ENCODE measurements at places on chromosomes 4 and X.
A peak's percentile ranks its signal among the peaks of the same experiment; 100 is the strongest.

DNA sequence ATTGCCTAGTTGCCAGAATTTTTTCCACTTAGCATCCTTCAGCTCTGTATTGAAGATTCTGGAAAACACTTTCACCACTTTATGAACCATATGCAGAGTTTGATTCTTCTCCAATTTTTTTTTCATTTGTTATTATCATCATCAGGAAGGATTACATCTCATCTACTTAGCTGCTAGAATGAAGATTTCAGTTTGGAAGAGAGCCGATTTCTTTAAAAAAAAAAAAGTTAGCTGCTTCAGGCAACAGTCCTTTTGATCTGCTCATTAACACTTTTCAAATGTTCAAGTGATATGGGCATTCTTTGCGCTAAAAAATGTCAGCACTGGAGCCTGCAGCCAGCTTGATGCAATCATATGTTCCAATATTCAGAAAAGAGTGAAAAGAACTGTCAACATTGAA lies 76.2 kb downstream of the ANTXR2 start:
- no peak for DNase-seq

DNA sequence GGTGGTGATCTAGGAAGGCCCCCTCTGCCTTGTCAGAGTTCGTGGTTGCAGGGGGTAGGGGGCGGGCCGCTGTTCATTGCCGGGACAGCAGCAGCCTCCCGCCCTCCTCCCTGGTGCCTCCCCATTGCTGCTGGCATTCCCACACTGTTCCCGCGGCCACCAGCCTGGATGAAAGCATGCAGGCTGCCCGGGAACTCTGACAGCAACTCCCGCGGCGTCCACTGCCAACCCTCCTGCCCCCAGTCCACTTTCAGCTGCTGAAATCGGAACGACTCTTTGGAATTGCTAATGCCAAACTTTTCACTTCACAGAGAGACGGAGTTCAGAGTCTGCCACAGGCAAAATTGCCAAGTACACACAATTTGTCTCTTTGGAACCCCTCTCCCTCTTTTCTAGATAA lies 121.9 kb downstream of the BEND2 start:
- DNase-seq = no peak

DNA sequence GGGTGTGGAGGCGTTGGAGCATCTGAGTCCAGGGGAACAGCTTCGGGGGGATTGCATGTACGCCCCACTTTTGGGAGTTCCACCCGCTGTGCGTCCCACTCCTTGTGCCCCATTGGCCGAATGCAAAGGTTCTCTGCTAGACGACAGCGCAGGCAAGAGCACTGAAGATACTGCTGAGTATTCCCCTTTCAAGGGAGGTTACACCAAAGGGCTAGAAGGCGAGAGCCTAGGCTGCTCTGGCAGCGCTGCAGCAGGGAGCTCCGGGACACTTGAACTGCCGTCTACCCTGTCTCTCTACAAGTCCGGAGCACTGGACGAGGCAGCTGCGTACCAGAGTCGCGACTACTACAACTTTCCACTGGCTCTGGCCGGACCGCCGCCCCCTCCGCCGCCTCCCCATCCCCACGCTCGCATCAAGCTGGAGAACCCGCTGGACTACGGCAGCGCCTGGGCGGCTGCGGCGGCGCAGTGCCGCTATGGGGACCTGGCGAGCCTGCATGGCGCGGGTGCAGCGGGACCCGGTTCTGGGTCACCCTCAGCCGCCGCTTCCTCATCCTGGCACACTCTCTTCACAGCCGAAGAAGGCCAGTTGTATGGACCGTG lies 2.2 kb downstream of the AR start:
- no peak for DNase-seq

DNA sequence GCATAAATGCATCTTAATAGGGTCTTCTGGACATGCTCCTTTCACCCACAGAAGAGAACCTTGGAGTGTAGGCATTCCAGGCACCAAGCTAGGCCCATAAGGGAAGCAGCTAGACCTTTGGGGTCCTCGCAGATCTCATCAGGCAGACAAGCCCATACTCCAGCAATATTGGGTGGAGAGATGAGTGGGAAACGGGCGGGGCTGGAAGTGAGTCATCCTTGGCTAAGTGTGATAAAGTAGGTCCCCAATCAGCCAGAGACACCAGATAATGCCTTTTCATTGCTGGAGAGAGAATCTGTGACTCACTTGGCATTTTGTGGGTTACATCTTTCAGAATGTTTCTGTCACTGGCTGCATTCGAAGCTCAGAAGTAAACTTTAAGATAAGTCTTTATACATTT lies 133.3 kb upstream of the MBNL3 start:
- no peak for DNase-seq

GRCh38 chr4:182642831-182643230 lies 274.4 kb downstream of the DCTD start:
- no peak for DNase-seq

GRCh38 chr4:158259955-158260575 lies 49.8 kb downstream of the TMEM144 start:
- no peak for DNase-seq

DNA sequence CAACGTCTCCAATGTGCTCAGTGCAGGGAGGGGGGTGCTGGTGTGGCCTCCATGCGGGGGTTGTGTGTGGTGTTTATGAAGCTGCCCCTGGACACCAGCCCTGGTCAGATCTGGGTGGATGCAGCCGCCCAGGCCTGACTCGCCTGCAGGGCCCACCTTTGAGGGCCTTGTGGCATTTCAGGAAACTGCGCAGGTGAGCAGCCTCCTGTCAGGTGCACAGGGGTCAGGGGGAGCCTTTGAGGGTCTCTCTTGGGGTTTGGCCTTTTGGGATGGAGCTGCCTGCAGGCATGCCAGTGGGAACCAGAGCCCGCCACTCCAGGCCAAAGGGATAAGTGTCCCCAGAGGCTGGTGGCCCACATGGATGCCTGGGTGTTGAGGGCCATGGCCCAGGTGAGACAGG lies 45.4 kb downstream of the ADRA2C start:
- DNase-seq = no peak

DNA sequence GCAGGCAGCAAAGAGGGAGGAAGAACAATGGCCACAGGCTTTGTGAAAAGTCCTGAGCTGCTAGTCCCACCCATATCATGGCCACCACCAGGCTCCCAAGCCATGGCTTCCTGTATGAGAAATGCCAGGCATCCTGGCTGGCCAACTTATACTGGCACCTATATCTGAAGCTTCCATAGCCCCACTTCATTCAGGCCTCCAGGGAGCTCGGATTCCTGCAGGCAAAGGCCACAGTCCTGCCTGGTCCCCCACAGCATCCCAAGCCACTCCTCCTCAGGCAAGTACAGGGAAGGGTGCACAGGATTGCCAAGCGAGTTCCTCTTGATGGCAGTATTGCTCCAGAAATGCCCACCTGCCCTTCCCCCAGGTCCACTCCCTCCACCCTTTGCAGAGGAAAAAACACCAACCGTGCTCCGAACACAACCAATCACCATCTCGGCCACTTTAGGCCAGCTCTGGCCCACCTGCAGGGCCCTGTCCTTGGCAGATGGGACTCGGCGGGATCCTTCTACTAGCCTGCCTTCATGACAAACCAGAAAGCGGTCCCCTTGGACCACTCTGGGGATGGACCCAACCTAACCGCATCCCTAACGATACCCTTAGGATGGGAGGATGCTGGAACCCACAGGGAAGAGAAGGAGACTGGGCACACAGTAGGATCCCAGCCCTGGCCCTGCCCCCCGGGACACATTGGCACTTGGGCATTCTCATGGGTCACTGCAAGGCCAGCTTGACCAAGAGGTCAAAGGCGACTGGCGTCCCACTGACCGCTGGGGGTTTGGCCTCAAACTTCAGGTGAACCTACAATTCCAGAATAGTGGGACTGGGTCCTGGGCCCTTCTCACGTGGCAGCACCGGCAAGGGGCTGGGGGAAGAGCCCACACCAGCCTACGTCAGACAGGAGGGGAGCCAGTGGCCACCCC lies 220.4 kb upstream of the AGTR2 start:
- DNase-seq = no peak

- no peak for DNase-seq
These were observed 95.5 kb downstream of the SOWAHB start for GRCh38 chr4:76802236-76803021.

DNA sequence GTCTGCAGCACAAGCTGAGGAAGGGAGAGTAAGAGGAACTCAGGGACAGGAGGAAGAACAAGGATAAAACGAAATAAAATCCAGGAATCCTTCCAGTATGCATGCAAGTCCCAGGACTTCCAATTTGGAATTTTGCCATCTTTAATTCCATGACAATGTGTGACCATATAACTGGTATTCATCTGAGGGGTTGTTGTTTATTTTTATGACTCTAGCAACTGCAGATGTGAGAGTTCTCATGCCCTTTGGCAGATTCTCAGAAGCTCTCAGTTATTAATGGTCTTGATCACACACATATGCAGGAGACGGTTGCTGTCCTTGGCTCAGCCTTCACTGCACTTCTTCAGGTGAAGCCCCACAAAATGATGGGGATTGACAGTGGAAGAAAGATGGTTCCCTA lies 148.2 kb downstream of the SMIM20 start:
- DNase-seq = no peak

DNA sequence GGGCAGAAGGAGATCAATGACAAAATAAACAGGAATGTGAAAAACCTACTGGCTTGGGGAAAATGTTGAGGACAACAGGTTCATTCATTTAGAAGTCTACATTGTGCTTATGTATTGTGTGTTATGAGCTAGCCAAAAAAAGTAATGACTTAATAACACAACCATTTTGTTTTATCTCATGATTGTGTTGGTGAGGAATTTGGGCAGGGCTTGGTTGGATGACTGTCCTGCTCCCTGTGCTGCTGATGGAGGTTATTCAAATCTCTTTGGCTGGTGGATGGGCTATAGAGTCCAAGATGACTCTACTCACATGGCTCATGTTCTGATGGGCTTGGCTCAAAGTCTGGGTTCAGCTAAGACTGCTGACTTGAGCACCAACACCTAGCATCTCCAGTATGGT lies 116.3 kb downstream of the HS3ST1 start:
- no peak for DNase-seq

GRCh38 chrX:80876877-80877276 lies 67.2 kb upstream of the BRWD3 start:
- DNase-seq = no peak

GRCh38 chr4:102663073-102663472 lies 97.7 kb downstream of the MANBA start:
- DNase-seq = no peak

DNA sequence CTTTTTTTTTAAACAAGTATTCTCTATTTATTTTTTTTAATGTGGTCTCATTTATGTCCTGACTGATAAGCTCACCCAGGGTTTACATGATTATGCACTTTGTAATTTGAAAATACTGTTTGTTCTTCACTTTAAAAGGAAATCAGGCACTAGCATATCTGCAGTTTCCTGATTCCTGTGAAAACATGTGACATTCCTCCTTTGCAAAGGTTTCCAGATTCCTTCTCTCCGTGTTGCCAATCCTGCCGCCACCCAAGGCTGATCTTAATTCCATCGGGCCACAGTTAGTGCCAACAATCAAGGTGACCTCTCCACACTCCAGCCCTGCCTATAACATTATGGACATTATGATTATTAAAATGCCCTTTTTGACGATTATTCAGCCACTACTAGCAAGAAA lies 225.4 kb downstream of the PCDH7 start:
- DNase-seq = no peak

DNA sequence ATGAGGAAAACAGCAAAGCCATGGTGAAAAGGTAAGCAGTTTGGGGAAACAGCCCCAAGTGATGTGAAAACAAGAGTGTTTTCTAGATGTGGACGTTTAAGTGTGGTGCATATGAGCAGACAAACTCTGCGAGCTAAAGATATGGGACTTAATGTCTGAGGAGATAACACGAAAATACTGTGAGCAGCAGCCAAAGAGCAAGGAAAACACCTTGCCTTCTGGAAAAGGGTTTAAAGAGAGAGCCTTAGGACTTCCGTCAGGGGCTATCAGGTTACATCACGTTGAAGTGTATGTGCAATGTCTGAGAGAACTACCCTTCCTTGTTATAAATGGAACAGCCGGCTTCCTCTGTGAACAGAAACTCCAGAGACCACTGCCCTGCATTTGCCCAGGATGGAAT lies 54.2 kb downstream of the LEF1 start:
- DNase-seq = no peak

GRCh38 chrX:109920325-109920724 lies 82.6 kb upstream of the TMEM164 start:
- DNase-seq = no peak

- peak; percentile 0 for DNase-seq
These were observed 21.0 kb downstream of the S100G start for GRCh38 chrX:16671005-16671404.

GRCh38 chr4:80911458-80911857 lies 119.0 kb upstream of the BMP3 start:
- no peak for DNase-seq

GRCh38 chrX:49214996-49215526 lies 15.1 kb upstream of the SYP start:
- no peak for DNase-seq

GRCh38 chr4:108492816-108493595 lies 127.4 kb upstream of the RPL34 start:
- no peak for DNase-seq

DNA sequence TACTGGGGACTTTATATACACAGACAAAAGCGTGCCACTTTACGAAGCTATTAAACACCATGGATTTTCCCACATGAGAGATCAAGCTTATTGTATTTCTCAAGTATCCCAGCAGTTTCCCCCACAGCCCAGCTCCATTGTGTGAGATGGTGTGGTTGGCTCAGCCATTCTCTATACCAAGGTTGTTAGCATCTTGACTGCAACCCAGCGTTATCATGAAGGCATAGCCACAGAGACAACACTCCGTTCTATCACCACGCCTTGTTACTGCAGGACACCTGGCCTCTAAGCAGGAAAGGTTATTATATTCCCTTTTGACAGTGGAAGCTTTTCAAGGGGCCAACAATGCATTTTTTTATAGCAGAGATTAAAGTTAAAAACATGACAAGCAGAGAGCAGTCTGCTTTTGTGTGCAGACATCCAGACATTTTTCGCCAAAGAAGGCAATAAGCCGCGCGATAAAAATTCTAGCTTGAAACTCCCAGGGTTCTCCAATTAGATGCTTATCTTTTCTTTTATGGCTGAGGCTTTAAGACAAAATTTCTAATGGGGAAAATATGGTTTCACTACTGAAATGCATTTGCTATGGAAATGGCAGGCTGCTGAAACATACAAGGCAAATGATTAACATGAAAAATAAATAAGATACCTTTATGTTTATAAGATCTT lies 206.1 kb downstream of the MID1 start:
- no peak for DNase-seq

- no peak for DNase-seq
These were observed 123.6 kb upstream of the MSX1 start for GRCh38 chr4:4735870-4736269.

- DNase-seq = no peak
These were observed 1756.9 kb upstream of the TENM3 start for GRCh38 chr4:180486342-180486741.

- no peak for DNase-seq
These were observed 570.9 kb downstream of the MID1IP1 start for GRCh38 chrX:39372115-39372514.

- DNase-seq = no peak
These were observed 24.9 kb downstream of the TNMD start for GRCh38 chrX:100609591-100609990.

- no peak for DNase-seq
These were observed 434.3 kb upstream of the RASGEF1B start for GRCh38 chr4:81905971-81906370.

- DNase-seq = no peak
These were observed at the start of gene CFP for GRCh38 chrX:47629419-47630200. Gene CFP (minus strand): TSS chrX:47629930. CDS start chrX:47629844, 86 bp downstream.

- no peak for DNase-seq
These were observed 456.4 kb downstream of the DACH2 start for GRCh38 chrX:86604607-86605006.

GRCh38 chrX:9860826-9861225 lies 74.6 kb downstream of the SHROOM2 start:
- DNase-seq = no peak
